ENCODE measurements at places on chromosomes 5 and 9.

DNA sequence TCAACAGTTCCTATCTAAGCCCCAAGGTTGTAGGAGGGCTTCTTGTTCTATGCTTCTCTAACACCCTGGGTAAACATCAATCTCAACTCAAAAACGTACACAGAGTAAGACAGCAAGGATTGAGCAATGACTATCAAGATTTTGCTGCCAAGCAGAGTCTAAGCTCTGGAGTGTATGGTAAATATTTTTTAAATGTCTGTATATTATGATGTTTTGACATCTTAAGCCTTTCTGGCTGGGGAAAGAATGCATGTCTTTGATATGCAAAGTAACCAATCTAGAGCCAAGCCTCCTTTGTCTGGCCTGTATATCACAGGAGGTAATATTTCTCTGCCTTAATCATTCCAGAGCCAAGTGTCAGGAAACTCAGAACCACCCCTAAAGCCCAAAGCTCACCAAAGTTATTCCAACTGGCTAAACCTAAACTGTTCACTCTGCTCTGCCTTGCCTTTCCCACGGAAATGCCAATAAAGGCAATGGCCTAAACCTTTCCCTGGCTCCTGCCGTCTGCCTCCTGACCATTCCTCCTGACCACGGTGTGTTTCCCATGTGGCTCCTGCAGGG, 45.2 kb downstream of the YIPF5 start:
- no peak for DNase-seq

GRCh38 chr9:129500161-129500862, 120.6 kb downstream of the C9orf50 start:
- DNase-seq, result no peak

DNA sequence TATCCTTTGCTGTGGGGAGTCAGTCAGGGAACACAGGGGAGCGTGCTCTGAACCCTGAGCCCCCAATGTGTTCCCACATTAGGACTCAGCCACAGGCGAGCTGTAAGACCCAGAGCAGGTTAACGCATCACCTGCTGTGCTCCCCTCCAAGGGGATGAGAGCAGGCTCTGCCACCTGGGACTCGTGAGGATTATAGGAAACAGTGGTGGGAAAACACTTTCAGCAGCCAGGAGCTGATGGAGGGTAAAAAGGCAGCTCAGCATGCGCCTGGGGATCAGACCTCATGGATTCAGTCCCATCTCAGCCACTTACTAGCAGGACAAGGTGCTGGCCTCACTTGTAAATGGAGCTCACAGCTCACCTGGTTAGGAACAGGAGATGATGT, 9.2 kb downstream of the JADE2 start:
- DNase-seq, result no peak

DNA sequence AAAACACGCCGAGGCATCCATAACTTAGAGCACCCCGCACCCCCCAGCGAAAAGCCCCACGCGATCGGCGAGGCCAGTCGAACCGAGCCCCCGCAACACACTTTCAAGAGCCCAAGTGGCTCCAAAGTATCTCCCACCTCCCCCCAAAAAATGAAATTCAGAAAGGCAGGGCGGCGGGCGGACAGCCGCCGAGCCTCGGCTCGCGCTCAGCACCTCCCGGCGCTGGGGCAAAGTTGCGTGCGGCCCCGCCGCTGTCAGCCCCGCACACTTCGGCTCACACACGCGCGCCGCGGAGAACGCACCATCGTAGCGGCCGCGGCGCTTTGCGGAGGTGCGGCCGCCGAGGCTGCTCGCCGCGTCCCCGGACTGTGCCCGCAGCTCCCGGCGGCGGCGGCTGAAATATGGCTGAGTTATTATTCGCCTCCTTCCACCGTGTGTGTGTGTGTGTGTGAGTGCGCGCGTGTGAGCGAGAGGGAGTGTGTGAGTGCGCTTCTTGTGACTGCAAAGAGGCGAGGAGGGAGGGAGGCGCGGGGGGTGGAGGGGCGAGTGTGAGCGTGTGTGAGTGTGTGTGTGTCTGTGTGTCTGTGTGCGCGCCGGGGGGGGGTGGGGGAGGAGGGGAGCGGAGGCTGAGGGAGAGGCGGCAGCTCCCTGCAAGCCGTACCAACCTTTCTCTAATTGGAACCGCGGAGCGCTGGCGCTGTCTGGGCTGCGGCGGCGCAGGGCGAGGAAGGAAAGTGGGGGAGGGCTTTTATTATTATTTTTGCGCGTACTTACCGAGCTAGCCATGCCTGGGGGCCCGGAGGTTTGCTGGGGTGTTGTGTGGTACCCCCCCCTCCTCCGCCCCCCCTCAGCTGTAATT, 599 bp downstream of the MLLT3 start:
- peak; percentile 66 for DNase-seq

GRCh38 chr5:72402381-72402890, 82.3 kb downstream of the PTCD2 start:
- no peak for DNase-seq

GRCh38 chr9:117365438-117365837, 49.4 kb downstream of the ASTN2 start:
- no peak for DNase-seq

- DNase-seq, result no peak
These were observed 119.8 kb downstream of the EBF1 start for GRCh38 chr5:158979749-158980521.

DNA sequence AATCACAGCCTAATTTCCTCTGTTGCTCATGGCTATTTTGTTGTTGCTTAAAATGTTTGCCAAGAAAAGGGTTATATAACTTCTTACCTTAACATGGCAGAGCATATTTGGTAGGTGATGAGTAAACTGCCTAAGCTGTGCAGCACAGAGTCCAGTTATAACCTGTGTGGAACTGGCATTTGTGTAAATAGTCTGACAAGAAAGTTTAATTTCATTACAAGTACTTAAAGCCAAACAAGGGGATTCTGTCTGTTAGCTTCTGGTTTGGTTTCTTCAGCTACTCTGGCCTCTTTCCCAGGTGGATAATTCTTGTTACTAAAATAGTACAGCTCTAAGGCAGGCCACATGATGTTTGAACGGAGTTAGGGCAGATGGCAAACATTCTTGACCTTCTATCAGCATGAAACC, 72.2 kb downstream of the PTCD2 start:
- DNase-seq, result no peak

DNA sequence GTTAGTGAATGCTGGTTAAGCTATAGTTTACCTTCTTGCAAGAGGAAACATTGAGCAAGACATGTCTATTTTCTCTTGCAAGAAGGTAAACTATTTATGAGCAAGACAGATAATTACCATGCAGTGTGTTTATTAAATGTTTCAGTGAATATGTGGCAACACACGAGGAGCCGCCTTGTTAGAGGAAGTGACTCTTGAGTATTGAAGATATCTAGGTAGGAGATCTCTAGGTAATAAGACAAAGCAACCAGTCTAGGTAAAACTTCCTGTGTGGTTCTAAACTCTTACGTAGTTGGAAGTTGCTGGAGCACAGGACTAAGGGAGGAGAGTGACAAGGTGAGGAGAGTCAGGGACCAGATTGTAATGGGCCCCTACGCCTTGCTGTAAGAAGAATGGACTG, 16.8 kb downstream of the SKP2 start:
- no peak for DNase-seq

DNA sequence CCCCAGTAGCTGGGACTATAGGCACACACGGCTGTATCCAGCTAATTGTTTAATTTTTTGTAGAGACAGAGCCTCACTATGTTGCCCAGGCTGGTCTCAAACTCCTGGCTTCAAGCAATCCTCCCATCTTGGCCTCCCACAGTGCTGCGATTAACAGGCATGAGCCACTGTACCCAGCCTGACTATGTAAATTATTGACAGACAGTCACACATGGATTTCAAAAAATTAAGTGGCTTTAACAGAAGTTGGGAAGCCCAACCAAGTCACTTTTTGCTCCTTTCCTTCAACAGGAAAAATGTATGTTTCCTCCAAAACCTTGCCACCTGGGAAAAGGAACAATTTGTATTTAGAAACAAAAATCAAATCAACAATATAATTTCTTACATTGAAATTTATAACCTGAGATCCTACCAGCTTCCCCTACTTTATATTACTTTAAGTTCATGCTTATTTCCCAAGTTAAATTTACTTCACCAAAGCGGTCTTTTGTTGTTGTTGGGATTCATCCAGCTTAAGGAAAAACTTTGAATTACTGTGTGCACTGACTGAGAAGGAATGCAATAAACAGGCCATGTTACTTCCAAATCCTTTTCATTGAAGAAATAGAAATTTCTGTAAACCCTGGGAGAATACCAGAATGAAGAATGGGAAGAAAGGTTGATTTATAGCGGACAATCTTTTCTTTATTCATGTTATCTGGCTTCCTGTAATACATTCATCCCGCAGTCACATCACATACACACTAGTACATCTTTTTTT, 8.6 kb downstream of the PCA3 start:
- no peak for DNase-seq

GRCh38 chr9:123745451-123745850, 184.5 kb downstream of the DENND1A start:
- no peak for DNase-seq

- no peak for DNase-seq
These were observed 561.1 kb downstream of the EBF1 start for GRCh38 chr5:158538506-158539074.

DNA sequence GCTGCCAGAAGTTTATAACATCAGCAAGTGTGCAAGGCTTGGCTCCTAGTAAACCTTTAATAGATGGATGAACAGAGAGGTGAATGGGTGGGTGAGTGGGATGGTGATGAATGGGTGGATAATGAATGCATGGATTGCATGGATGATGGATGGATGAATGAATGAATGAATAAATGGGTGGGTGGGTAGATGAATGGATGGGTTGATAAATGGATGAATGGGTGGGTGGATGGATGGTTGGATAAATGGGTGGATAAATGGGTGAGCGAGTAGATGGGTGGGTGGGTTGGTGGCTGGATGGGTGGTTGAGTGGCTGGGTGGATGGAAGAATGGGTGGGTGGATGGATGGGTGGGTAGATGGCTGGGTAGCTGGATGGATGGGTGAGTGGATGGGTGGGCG, 28.5 kb upstream of the CEP72 start:
- DNase-seq, result no peak

DNA sequence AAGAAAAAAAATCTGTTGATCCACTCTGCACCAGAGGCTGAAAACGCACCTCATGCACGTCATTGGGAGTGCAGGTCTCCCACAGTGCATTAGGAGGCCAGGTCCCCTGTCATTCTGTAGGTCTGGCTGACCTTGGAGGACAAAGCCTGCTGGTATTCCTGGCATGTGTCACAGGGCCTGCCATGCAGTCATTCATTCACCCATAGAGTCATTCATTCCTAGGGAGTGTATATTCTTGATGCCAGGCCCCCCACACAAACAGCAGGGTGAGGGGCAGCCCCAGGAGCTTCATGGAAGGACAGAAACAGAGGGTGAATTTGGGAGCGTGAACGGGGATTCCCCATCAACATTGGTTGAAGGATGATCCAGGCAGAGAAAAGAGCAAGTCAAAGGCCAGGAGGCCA, 2.2 kb downstream of the GBGT1 start:
- DNase-seq, result no peak

DNA sequence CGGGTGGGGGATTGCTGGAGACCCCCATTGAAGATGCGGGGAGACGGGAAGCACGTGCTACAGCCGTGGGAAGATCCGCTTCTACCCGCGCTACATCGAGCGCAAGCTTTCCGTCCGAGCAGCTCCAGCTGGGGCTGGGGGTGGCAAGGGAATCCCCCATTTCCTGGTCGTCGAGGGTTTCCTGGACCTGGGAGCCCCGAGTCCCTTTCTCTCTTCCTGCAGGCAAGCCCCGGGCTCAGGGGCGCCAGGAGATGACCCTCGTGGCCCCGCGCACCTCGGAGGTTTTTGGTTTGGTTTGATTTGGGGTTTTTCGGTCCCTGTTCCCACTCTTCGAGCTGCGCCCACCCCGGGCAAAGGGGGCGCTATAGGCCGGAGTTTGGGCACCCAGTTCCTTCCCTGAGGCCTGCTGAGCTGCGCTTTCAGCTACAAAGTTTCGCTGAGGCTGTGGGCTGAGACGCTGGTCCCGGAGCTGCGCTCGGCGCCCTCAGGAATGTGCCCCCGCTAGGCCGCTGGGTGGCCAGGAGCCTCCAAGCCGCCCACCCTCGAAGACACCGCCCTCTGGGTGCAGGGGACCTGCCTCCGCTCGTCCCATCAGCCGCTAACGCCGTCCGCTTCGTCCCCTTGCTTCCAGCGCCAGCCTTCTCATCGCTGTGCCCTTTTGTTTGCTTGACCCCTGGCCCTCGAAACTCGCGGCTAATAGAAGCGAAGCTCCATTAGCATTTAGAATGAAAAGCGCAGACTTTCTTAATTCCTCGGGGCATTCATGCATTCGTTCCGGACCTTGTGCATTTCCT, 2.9 kb downstream of the NR4A3 start:
- peak; percentile 45 for DNase-seq

DNA sequence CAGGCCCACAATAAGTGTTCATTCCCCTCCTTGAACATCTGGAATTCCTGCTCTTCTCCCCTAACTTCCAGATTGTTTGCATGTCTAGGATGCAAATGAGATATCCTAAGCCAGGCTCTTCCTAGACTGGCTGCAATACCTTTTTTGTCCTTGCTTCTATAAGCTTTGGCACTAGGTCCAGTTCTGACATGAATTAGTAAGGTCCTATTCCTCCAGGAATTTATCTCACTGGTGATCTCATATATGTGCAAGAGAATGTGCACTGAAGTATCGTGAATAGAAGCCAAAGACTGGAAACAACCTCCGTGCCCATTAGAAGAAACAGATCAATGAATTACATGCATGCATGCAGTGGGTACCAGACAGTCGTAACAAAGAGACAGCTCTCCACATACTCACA, 25.2 kb downstream of the DUSP1 start:
- no peak for DNase-seq

- DNase-seq, result no peak
These were observed 7.2 kb downstream of the TAS2R1 start for GRCh38 chr5:9622971-9623421.

DNA sequence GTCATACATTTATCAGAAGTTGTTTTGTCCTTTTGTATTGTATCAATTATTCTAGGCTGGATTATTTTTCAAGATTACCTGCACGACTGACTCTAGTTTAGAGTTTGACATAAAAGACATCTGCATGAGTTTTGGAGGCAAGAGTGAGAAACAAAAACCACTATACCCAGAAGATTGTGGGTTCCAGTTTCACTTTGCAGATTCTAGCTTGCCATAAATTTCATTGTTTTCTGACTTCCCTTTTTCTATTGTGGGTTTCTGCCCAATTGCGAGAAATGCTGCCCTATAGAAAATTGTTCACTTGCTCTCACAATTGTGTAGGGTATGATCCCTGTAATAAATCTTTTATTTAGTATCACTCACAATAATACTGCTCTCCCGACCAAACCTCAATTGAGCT, 1043.4 kb upstream of the CDH10 start:
- peak; percentile 9 for DNase-seq

DNA sequence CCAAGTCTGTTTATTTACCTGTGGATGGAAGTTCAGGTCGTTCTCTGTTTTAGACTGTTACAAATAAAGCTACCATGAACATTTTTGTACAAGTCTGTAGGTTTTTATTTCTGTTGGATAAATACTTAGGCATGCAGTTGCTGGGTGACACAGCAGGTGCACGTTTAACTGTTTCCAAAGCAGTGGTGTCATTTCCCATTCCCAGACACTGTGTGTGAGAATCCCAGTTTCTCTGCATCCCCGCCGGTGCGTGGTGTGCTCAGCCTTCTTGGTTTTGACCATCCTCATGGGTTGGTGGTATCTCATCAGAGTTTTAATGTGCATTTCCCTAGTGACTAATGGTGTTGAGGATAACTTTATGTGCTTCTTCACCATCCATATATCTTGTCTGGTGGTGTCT, 27.2 kb downstream of the AHRR start:
- no peak for DNase-seq

- no peak for DNase-seq
These were observed 55.8 kb downstream of the PHAX start for GRCh38 chr5:126656401-126657007.

GRCh38 chr9:113918697-113919350, 42.7 kb downstream of the ZNF618 start:
- DNase-seq, result no peak

Data from GDM1 (cell line).